Erythroblast (primary cell): ENCODE measurements at places on chromosomes 13 and 19.

GRCh38 chr19:17718947-17719711, at the start of gene MAP1S:
Gene MAP1S (plus strand): TSS chr19:17719480. CDS start chr19:17719503, 23 bp downstream.
- DNase-seq, result peak; percentile 73

- peak; percentile 22 for DNase-seq
Measured at GRCh38 chr19:33441277-33441699, 67.8 kb downstream of the CEBPG start.

DNA sequence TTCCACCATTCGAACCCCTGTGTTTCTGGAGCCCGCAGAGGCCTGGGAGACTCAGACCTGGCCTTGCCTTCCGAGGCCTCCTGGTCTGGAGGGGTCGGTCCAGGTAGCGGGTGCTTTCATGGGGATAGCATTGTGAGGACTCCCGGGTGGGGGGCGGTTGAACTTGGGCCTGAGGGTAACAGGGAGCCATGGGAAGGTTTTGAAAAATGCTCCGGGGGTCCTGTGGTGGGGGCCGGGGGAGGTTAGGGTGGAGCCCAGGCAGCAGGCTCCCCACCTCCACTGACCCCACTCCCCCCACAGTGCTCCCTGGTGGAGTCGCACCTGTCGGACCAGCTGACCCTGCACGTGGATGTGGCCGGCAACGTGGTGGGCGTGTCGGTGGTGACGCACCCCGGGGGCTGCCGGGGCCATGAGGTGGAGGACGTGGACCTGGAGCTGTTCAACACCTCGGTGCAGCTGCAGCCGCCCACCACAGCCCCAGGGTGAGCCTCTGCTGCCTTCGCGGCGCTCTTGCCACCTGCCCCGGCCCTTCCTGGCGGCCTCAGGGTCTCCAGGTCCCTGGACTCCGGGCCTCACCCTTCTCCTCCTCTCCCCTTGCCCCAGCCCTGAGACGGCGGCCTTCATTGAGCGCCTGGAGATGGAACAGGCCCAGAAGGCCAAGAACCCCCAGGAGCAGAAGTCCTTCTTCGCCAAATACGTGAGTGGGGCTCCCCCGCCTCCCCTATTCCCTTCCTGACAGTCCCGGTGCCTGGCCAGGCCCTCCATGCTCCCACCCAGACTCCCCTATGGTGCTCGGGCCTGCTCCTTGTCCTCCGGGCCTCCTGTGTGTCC, 3.8 kb upstream of the GARIN5A start:
- DNase-seq, result no peak

- DNase-seq, result no peak
Measured at GRCh38 chr13:90673746-90674145, 673.7 kb upstream of the MIR17HG start.

GRCh38 chr19:44732235-44733014, 16.1 kb upstream of the BCL3 start:
- no peak for DNase-seq

DNA sequence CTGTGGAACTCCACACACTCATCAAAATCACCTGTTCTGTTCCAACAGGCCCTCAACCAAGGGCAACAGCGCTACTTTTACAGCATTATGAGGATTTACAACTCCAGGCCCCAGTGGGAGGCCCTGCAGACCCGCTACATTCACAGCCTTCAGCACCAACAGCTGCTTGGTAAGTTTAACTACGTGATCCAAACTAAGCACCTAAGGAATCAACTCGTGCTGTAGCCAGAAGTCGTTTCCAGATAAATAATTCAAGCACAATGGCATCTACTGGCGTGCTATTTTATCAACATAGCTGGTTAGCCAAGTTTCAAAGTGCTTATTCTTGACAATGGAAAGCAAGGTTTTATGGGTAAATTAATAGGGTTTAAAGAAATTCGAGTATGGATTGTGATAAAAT, 5.3 kb downstream of the FAM216B start:
- no peak for DNase-seq

GRCh38 chr13:41811588-41812021, 149.3 kb downstream of the VWA8 start:
- DNase-seq, result no peak

DNA sequence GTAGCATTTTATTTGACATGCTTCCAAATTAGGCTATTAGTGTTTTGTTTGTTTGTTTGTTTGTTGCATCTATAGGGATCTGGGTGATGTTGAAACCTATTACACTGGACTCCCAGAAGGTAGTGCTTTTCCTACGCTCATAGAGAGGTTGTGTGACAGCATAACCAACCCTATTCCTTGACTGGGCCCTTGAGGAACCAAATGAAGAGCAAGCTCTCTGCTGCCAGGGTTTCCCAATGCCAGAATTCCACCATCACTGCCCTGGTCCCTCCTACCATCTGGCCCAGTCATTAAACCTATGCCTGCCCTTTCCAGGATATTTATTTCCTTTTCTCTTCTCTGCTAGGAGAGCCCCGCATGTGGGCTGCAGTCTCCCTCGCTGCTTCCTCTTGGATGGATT, 210.6 kb downstream of the IRS2 start:
- no peak for DNase-seq

- no peak for DNase-seq
Measured at GRCh38 chr13:105825071-105825470, 710.4 kb downstream of the EFNB2 start.

- peak; percentile 52 for DNase-seq
Measured at GRCh38 chr19:566403-566802, 6.0 kb upstream of the BSG start.

GRCh38 chr13:31168736-31169135, 7.0 kb upstream of the HSPH1 start:
- no peak for DNase-seq

DNA sequence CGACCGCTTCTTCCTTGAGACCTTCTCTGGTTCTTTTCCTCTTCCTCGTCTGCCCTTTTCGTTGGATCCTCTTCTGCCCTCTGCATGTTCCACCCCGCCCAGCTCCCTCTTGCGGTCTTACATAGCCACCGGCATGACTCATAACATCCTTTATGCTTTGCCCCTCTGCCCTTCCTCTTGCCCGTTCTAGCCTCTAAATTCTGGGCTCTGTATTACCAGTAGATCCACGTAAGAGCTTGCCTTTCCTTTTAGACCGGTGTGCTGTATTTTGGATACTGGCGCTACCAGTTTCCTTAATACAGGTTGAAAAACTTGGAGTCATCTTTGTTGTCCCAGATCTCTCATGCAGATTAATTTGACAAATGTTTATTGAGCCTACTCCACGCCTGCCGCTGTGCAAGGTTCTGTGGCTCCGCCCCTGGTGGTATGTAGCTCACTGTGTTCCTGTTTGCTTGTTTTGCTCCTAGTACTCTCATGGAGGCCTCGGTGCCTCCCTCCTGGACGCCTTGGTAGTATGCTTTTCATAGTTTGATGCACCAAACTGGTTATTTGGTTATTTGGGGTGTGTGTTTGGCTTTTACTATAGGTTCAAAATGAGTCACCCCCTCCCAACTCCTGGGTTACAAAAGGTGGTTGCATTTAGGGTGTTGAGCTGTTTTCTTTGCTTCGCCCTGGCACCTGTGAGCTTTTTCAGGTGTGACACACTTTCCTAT, 1.7 kb downstream of the GTF3A start:
- peak; percentile 89 for DNase-seq

DNA sequence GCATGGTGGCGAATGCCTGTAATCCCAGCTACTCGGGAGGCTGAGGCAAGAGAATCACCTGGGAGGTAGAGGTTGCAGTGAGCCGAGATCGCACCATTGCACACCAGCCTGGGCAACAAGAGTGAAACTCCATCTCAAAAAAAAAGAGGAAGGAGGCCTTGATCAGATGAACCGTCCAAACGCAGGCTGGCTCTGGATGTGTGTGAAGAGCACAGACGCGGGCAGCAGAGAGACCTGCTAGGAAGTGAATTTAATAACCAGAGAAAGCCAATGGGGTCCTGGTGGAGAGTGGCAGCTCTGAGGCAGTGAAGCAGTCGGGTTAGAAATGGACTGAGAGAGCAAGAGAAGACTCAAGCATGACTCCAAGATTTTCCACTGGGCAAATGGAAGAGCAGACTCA, 136.5 kb downstream of the RNF17 start:
- DNase-seq, result no peak

- no peak for DNase-seq
Measured at GRCh38 chr13:97914540-97914939, 38.9 kb upstream of the IPO5 start.

DNA sequence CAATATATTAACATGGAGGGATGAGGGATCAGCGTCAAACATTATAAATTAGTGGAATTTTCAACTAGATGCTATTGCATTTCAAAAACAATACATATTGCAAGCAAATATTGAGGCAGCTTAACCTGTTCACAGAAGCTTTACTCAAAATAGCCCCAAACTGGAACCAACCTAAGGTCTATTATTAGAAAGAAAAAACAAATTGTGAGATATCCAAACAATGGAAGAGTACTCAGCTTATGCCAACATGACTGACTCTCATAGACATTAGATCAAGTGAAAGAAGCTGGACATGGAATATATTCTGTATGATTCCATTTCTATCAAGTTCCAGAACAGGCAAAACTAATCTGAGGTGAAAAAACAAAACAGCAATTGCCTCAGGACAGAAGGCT, 27.6 kb upstream of the NEK3 start:
- no peak for DNase-seq

DNA sequence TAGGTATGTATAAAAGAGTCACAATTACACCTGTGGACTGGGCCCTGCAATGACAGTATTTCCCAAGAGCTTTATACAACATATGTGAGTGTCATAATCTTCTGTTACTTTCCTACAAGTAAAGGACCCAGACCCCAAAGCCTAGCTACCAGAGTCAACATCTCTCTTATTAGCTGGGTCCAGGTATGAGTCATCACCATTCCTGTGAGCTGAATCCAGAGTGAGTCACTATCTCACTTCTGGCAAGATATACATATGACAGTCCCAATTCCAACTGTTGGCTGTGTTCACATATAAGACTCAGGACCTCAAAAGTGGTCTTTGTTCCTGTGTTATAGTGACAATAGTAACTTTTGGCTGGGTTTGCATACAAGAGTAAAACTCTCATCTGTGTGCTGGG, 46.7 kb downstream of the ZNF729 start:
- DNase-seq, result no peak

DNA sequence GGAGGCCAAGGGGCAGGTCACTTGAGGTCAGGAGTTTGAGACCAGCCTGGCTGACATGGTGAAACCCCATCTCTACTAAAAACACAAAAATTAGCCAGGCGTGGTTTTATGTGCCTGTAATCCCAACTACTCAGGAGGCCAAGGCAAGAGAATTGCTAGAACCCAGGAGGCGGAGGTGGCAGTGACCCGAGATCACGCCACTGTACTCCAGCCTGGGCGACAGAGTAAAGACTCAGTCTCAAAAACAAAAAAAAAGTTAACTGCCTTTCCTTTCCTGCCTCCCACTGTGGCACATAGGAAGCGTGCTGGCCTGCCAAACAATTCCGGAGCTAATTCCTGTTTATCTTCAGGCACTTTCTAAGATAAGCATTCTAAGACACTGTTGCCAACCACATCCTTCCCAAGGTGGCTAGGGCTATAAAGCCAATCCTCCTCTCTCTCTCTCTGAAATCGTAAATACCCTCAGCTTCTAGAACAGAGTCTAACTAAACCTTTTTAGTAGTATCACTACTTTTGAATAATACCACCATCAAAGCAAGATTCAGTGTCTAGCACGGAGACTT, 21.6 kb downstream of the SLC25A30 start:
- no peak for DNase-seq

DNA sequence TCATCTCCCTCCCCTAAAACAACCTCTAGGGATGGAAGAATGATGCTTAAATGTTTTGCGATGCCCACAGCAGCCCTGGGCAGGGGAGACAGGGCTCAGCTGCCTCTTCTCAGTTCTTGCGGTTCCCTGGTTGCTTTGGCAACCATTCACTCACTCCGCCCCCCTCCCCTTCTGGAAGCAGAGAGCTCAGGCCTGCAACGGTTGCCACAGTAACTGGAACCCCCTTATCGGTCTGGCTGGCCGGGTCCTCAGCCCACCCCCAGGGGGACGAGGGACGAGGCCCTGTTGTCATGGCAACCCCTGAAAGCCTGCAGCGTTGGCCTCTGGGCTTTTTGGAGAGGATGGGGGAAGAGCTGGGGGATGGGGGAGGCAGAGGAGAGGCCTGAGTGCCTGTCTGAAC, 19.5 kb downstream of the NOVA2 start:
- DNase-seq, result no peak

DNA sequence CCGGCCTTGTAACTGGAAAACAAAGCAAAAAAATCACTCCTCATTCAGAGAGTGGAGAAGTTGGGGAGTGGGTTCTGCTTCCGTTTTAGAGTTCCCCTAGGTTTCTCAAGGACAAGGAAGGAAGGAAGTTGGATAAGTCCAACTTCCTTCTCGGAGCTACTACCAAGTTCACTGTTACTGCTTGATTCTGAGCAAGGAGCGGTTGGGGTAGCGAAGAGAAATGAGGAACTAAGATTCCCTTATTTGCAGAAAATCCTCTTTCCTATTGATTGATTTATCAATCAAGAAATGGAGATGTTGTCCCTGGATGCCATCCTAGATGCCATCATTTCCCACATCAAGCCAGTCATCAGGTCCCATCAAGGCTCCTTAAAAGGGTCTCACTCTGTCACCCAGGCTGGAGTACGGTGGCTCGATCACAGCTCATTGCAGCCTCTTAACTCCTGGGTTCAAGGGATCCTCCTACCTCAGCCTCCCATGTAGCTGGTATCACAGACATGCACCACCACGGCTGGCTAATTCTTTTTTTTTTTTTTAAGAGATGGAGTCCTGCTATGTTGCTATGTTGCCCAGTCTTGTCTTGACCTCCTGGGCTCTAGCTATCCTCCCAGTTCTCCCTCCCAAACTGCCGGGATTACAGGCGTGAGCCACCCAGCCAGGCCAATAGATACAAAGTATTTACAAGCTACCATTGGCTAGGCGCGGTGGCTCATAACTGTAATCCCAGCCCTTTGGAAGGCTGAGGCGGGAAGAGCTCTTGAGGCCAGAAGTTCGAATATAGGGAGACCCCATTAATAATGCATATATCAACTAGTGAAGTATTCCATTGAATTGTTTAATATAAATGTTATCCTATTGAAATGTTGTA, 809 bp upstream of the B9D2 start:
- no peak for DNase-seq

- DNase-seq, result no peak
Measured at GRCh38 chr13:73215823-73216222, 157.0 kb downstream of the KLF5 start.

GRCh38 chr19:48452289-48453190, 2.8 kb upstream of the KCNJ14 start:
- DNase-seq, result no peak

DNA sequence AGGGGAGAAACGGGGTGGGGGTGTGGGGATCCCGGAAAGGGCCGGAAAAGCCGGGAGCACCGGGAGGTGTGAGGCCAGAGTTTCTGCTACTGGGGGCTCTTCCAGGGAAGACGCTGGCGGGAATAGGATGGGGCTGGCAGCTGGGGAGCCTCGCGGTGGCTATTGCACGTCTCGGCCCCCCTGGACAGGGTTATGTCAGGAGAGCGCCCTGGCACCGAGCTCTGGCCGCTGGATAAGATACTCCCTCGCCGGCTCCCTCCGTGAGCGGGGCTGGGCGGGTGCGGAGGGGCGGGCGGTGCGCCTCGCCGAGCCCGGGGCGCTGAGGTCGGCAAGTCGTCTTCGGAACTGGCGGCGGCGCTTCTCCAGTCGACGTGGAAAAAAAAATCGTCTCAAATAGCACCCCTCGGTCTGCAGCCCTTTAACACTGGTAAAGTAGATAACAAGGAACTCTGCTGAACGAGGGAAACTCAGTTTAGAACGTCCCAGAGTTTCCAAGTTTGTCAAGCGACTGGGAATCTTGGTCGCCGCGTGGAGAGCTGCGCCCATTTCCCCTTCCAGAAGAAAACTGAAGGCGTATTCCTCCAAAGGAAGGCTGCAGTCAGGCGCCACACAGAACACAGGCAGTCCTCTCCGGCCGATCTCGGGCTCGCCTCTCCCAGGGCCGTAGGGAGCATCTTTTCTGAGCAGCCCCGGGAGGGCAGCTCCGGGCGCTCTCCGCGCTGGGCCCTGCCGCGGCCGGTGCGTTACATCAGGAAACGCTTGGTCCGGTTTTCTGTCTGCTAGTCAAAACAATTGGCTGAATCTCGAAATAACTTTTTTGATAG, 115.1 kb downstream of the KCNRG start:
- DNase-seq, result peak; percentile 63
